AG09319 (cell line): ENCODE measurements at places on chromosomes 11 and 22.

DNA sequence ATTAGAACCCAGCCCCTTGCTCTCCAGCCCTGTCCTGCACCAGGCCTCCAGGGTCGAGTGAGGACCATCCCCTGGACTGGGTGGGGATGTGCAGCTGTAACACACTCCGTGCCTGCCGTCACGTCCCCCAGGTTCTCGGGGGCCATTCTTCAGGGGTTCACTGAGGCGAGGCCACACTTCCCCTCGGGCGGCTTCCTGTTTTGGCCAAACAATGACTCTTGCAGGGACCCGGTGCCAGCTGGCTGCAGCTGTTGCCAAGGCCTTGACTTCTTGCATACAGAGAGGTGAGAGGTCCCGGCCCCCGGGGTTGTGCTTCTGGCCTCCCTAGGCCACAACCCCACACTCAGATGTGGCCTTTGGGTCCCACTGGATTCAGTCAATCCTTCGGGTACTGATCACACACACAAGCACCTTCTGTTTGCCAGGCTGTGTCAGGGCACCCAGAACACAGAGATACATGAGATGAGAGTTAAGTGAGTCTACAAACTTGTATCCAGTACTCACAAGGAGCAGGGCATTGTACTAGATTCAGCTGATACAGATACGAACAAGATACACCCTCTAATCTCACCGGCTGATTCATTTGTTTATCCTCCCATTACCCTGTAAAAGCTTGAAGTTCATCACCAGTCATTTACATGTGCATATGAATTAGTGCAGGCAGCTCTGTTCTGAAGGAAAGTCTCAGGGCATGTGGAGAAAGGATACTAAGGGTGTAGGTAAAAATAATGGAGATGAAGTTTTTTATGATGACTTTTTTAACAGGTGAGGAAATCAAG is 32.9 kb downstream of the LRRC32 start:
- DNase-seq: no peak

- no peak for DNase-seq
Measured at GRCh38 chr22:23063539-23064380, 6.6 kb upstream of the GNAZ start.

- no peak for DNase-seq
Measured at GRCh38 chr11:80937842-80938241, 1497.0 kb upstream of the TENM4 start.

- DNase-seq: no peak
Measured at GRCh38 chr11:69683764-69684333, 8.7 kb upstream of the LTO1 start.

DNA sequence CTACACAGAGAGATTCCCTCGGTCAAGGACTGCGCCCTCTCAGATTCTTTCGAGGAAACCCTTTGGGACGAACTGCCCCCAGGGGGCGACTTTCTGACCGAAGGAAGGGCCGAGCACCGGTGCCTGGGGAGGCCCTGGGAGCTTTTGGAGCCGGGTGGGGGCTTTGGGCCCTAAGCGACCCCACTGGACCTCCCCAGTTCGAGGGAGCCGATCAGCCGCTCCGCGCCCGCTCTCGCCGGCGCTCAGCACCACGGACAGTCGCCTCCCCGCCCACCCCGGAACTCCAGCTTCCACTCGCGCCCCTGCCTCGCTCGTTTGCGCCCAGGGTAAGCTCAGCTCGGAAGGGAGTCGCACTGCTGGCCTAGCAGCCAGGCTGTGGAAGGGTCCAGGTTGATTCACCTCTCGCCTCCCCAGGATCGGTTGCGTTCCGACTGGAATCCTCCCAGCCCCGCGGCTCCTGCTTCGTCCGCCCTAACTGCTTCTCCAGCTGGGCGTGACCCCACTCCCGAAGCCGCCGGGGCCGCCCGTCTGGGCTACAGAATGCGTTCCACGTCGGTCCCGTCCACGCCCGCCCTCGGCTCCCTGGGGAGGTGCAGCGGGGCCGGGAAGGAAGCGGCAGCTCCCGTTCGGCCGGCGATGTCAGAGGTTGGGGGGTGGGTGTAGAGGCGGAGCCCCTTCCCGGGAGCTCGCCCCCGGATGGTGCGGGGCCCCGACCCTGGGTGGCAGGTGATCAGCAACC is 428 bp downstream of the SCN3B start:
- no peak for DNase-seq

DNA sequence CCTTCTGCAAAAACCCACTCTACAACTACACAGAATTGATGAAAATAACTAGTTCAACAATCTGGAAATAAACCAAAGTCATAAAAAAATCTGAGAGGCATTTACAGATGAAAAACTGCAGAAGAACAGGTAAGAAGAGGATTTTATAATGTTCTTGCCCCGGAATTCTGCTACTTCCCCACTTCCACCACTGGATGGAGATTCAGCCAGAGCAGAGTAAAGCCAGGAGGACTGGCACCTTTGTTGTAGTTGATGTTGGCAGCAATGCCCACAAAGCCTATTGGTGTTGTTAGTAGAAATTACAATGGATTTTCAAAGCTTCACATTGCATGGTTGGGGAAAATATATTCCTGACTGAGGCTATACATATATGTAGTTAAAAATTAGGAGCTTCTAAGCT is 640.2 kb downstream of the LRRC4C start:
- DNase-seq: no peak

DNA sequence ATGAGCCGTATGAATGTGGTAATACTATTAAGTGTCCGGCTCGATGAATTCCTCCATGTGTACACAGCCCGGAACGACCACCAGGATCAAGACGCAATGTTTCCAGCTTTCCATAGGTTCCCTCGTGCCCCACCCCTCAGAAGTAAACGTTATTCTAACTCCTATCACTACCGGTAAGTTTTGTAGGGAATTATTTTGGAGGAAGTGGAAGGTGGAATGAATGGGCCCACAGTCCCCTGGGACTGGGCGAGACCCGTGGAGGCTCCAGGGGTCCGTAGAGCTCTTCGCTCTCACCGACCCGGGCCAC is 720 bp upstream of the FAR1 start:
- no peak for DNase-seq

DNA sequence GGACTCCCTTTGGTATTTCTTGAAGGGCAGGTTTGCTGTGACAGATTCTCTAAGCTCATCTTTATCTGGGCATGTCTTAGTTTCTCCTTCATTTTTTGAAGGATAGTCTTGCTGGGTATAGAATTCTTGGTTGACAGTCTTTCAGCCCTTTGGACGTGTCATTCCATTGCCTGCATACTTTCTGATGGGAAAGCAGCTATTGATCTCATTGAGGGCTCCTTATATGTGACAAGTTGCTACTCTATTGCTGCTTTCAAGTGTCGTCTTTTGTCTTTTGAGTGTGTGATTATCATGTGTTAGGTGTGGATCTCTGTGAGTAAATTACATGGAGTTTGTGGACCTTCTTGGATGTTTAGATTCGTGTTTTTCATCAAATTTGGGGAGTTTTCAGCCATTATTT is 21.9 kb downstream of the IGHMBP2 start:
- DNase-seq: no peak
